PC-3 (cell line): ENCODE measurements at places on chromosomes 6 and 20.

- DNase-seq, result no peak
Measured at GRCh38 chr20:4131911-4132310, 116.6 kb upstream of the RNF24 start.

DNA sequence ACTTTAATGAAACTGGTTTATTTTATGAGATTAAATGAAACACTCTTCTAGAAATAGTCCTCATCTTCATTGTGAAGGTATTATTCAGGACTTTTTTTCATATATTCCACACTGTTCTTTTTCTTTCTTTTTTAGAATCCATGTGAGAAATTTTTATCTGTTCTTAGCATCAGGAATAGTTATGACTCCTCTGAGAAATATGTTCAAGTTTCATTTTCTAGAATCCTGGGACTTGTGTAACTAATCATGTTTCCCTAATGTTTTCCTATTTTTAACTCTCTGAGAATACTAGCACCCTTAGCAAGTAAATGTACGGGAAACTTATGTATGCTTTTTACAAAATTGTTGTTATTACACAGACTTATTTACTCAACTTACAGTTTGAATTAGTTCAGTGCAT is 407.8 kb downstream of the CBLN4 start:
- no peak for DNase-seq

GRCh38 chr6:21840428-21840827 is 246.9 kb downstream of the SOX4 start:
- peak; percentile 26 for DNase-seq

DNA sequence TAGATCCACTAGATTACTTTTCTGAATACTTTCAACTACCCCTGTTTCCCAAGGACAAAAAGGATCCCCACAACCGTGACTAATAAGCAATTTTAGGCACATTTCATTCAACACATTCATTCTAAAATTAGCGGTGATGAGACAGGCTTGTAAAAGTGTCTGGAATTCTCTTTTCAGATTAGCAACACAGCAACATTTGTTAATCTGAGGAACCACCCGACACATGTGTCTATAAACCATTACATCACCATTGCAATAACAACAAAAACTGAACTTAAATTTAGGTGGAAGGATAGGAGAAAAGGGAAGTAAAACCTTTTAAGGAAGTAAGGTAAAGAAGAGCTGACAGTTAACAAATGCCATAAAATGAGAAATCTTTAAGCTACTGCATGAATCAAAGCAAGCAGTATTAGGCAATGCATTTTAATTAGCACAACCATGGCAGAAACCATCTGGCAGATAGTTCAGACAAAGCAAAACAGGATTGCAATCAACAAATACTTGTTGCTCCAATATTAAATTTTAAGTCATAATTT is 49.1 kb downstream of the MAP3K7 start:
- DNase-seq, result no peak

DNA sequence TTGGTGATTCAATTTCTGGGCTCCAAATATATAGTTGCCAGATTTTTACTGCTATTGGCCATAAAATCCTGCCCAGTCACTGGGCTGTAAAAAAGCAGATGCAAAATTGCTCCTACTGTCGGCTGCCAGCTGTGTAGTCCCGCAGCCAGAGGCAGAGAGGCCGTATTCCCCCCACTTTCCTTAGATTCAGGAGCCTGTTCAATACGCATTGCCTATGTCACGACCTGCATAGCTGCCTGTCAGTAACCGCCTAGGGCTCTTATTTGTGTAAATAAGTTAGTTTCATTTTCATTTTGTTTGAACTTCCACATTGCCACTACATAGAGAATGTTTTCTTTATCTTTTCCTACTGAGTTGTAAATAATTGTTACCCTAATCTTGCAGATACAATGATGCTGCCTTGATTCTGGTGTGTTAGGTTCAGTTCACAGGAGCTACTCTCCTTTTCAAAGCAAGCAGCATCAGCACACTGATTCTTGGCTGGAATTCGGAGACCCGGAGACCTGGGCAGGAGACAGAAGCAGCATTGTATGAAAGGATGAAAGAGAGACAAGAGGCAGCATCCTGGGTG is 46.0 kb upstream of the UST start:
- peak; percentile 39 for DNase-seq

DNA sequence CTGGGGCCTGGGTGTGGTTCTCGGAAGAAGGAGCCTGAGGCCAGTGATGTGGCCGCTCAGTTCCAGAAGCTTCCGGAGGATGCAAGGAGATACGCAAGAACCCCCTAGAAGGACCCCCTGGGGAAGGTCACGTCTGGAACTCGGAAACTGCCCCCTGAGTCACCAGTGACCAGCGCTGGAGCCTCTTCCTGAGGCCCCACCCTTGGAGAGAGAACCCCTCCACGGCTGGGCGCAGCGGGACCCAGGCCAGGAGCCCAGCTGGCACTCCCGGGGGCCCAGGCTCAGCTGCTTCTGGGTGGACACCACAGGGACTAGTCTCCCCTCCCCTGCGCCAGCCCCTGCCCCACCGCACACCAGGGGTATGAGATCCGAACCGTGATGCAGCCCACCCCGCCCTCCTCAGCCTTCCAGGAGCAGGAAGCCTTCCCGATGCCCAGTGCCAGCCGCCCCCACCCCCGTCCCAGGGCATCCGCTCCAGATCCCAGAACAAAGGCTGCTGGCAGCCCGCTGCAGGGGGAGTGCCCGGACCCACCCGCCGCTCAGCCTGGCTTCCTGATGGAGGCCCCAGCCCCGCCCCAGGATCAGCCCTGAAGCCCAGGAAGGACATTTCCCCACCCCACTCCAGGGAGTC is 7.5 kb downstream of the LAMA5 start:
- DNase-seq, result peak; percentile 91

GRCh38 chr20:5714261-5715041 is 35.8 kb upstream of the SHLD1 start:
- peak; percentile 76 for DNase-seq

- DNase-seq, result no peak
Measured at GRCh38 chr6:93639126-93639525, 219.8 kb upstream of the EPHA7 start.
